GM23248 (cell line): ENCODE measurements at places on chromosomes 7 and 10. TPM values are rescaled to one million over a fixed set of nuclear protein-coding genes. Genes with fewer than 3 reads are reported as not detected.

- DNase-seq: no peak
Measured at GRCh38 chr10:15253951-15254807, 85.7 kb upstream of the NMT2 start.

- no peak for DNase-seq
Measured at GRCh38 chr7:157773361-157773760, 436.6 kb downstream of the DNAJB6 start.

DNA sequence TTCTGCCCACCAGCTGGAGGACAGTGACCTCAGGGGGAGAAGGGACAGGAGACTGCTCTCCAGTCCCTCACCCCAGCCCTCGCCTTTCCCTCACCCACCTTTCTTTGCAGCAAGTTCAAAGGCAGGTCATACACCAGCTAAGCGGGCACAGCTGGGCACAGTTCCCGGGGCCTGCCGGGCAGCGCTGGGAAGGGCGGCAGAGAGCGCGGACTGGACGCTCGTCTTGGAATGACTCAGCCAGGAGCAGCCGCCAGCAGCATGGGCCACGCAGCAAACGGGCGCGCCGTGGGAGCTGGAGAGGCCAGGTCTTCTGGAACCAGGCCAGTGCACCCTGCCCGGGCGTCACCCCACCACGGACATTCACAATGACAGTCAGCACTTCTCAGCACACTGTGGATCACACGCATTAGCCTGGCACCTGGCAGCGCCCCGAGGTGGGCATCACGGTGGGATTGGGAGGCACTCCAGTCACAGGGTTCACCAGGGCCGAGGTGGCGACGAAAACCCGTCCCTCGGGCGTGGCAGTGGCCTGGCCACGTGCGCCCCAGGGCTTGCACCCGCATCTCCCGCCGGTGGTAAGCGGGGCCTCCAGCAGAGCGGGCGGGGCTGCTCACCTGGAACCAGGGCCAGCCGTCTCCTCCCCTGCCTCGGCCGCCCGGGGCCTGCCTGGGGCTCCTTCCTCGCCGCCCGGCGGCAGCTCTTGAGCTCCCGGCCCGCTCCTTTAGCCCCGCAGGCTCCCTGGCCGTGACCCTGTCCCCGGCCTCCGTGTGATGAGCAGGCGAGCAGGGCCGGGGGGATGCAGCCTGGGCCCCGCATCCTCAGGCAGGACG lies 29.0 kb upstream of the WDFY4 start:
- peak; percentile 94 for DNase-seq

DNA sequence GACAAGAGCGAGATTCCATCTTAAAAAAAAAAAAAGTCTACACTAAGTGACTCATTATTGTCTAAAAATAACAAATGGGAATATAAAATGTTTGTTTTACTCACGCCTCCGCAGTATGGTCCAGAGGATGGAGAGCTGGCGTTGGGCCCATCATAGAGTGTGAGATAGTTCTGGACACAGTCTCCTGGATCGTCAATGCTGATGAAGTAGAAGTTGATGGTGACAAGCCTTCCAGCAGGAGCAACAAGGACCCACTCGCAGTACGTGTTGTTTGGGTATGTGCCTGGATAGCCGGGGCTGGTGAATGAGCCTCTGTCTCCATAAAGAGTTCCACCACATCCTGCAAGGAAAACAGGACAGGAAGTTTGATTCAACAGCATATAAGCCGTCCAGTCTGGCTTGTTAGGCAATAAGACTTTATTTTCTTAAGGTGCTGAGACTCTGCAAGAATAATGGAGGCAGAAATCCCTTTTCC lies 11.5 kb upstream of the RSU1 start:
- peak; percentile 90 for DNase-seq

The SSC4D gene
- total RNA-seq: 0.43 TPM in 1 of 2 replicates, not detected in the other

- no peak for DNase-seq
Measured at GRCh38 chr10:19971343-19972052, 155.3 kb downstream of the PLXDC2 start.

The NUPR2 gene
- total RNA-seq: not detected in 2 replicates

- DNase-seq: no peak
Measured at GRCh38 chr10:48419714-48420113, 113.2 kb downstream of the MAPK8 start.

GRCh38 chr7:37247861-37248260 lies 200.8 kb downstream of the ELMO1 start:
- DNase-seq: peak; percentile 38

- DNase-seq: no peak
Measured at GRCh38 chr10:78361031-78361430, 327.4 kb downstream of the RPS24 start.

DNA sequence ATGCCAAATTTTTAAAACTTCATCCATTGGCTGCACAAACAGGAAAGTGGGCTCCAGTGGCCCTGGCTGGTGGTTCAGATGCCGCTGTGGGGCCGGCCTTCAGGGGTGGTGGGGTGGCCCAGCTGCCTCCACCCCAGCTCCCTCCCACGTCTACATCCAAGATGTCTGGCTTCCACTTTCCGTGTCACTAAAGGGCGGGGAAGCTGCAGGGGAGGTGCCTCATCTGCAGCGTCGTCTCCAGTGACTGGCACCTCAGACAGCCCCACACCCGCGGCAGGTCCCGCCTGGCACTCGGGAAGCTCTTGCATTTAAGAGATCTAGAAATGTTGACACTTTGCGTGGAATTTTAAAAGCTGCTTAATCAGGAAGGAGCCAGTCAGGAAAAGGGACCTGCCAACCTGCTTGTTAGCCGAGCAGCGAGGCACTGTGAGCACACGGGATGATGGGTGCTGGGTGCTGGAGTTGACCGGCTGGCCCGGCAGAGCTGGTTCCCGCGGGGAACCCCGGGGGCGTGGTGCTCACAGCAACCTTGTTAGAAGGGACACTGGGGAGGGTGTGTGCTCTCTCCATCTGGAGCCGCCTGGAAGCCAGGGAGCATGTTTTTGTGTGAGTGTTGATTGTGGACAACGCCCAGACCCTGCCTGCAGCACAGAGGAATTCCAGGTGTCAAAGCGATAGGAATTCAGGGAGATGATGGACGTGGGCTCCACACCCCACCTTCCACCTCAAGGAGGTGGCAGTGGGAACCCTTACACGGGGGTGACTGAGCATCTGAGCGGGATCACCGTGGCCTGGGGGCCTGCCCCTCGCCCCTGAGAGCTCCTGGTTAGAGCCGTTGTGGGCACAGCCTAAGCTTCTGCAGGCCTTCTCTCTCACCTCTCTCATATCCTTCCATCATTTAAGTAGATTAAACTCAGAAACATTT lies 320.5 kb downstream of the PTPRN2 start:
- DNase-seq: no peak

The C10orf67 gene
- total RNA-seq: under 0.01 and 0.25 TPM in 2 replicates

GRCh38 chr10:63522277-63522687 lies 1.1 kb downstream of the REEP3 start:
- peak; percentile 59 for DNase-seq

DNA sequence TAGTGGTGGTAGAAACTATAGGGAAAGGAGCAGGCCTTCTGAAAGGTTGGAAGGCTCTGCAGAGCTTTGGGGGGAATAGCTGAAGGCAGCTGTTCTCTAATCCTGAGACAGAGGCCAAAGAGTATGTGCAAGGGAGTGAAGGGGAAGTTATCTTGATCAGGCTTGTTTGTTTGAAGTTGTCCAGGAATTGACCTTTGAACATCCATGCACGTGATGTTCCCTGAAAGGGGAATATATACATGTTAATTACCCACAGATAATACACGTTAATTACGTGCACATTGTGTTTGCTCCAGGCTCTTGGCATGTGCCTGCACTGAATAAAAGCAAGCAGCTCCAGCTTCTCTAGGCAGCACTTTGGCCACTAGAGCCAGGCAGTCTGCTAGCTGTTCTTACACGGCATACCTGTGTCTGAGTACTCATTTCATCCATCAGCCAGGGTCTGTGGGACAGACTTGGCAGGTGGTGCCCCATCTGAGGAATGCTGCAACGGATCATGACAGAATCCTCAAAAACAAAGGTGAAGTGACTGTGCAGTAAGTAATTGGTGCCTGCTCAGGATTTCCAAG lies 18.0 kb upstream of the STARD3NL start:
- DNase-seq: no peak

GRCh38 chr10:49123981-49124950 lies 8.9 kb upstream of the VSTM4 start:
- no peak for DNase-seq

GRCh38 chr10:91520661-91521060 lies 110.5 kb downstream of the HECTD2 start:
- DNase-seq: peak; percentile 36

- no peak for DNase-seq
Measured at GRCh38 chr10:101069441-101069840, 7.7 kb downstream of the KAZALD1 start.

GRCh38 chr7:9507290-9507689 lies 1073.9 kb downstream of the NXPH1 start:
- no peak for DNase-seq
